ENCODE measurements at places on chromosomes 13 and 19.

GRCh38 chr13:110916301-110917142, 1.7 kb upstream of the ANKRD10 start:
- no peak for DNase-seq

- DNase-seq = no peak
These were observed 10.2 kb downstream of the EPSTI1 start for GRCh38 chr13:42981853-42982252.

GRCh38 chr19:31226151-31226935, 122.9 kb downstream of the TSHZ3 start:
- no peak for DNase-seq

DNA sequence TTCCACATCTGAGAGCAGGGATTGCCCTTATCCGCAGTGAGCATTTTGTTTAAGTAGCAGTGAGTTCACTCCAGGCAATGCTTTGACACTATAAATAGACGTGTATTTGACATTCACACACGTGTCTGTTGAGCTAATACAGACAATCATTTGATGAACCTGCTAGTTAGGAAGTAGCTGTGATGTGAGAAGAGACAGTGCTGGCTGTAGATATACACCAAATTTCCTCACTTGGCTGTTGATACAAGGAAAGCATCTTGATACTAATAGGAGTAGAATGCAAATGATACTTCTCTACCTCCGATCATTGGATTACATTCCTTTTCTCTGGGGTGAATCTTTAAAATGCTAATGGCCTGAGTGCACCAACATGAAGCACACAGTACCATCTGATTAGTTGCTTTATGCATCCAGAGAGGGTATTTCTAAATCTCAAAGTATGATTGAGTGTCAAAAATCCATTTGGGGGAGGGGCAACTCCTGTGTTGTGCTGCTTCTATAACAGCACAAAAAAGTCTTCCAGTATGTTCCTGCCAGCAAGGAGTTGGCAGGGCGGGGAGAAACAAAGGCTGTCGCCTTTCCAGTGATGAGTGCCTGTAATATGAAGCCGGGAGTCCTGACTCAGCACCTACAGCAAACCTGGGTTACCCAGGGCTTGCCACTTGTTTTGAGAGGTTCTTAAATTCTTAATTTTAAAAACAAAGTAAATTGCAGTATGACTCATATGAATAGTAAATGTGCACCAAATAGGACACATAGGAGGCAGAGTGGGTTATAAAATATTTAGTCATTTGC, 7.0 kb downstream of the CUL4A start:
- no peak for DNase-seq

GRCh38 chr13:44334751-44335150, 38.9 kb upstream of the SERP2 start:
- no peak for DNase-seq

- no peak for DNase-seq
These were observed 14.9 kb downstream of the MRPS31 start for GRCh38 chr13:40756042-40756441.

Measured in stimulated activated CD4-positive, alpha-beta T cell treated with anti-CD3 and anti-CD28 coated beads, TNF-alpha, amount 100 ng/mL, for 24 hours (primary cell).